ENCODE measurements at places on chromosomes 3 and 15.

DNA sequence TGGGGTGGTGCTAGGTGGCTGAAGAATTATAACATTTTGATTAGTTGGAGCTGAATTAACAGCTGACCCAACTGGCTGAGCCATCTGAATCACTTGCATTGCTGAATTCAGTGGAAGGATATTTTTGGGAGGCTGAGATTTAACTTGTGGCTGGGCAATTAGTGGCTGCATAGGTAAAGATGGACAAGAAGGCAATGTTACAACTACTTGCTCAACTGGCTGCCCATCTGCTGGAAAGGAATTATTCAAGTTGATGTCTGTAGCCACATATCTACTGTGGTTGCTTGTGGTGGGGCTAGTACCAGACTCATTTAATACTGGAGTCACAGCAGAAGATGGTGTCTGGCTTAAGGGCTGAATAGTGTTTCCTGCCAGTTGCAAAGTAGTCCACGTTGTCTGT lies 36.4 kb downstream of the USF3 start:
- DNase-seq: no peak

DNA sequence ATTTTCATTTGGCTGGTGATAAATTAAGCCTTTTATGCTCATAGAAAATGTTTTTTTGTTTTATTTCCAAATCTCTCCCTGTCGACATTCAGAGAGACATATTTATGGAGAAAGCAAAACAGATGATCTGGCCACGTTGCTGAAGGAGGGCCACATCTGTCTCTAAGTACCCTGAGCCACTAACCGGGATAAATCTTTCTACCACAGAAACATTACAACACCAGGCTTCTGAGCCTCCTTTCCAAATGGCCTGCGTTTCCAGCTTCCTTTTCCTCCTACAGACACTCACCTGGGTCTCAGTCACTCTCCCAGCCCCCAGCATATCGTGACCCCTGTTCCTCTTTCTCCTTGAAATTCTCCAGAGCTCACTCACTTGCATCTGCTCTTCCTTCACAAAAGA lies 161.0 kb downstream of the ARRDC4 start:
- no peak for DNase-seq

- DNase-seq: no peak
These were observed 58.0 kb upstream of the FBN1 start for GRCh38 chr15:48703544-48703943.

GRCh38 chr15:89139613-89140499 lies 51.6 kb downstream of the ABHD2 start:
- DNase-seq: no peak

- DNase-seq: no peak
These were observed 143.3 kb downstream of the TCF12 start for GRCh38 chr15:57061696-57062095.

DNA sequence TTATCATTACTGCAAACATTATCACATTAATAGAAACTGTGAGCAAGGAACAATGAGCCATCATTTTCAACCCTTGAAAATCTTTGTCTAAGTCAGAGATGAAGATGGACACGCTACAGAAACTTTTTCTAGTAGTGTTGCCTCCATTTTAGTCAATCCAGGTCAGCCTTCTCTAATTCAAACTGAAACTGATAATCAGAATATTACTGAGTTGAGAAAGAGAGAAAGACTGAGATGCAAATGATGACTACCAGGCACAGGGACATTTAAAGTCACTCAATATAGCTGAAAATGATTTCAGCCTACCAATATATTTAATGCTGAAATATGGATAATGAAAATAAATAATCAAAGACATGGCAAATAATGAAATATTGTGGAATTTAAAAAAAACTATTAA lies 261.4 kb downstream of the GBE1 start:
- no peak for DNase-seq

DNA sequence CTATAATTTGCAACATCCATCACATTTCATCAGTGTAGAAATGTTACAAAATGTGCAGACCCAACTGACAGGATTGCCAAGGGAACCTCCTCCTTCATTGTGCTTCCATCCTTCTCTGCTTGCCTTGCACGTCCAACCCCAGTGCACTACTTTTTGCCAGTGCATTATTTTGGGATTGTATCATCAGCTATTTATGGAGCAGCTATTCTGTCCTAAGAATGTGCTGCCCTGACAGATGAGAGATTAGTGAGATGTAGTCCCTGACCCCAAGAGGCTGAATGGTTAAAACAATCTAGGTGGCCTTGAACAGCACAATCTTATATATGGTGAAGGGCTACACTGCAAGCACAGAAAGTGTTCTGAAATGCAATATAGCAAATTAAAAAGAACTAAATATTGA lies 935.8 kb downstream of the IGSF11 start:
- DNase-seq: no peak

- no peak for DNase-seq
These were observed 61.7 kb downstream of the XXYLT1 start for GRCh38 chr3:195209083-195209846.

- no peak for DNase-seq
These were observed 38.3 kb downstream of the MITF start for GRCh38 chr3:69777582-69777967.

DNA sequence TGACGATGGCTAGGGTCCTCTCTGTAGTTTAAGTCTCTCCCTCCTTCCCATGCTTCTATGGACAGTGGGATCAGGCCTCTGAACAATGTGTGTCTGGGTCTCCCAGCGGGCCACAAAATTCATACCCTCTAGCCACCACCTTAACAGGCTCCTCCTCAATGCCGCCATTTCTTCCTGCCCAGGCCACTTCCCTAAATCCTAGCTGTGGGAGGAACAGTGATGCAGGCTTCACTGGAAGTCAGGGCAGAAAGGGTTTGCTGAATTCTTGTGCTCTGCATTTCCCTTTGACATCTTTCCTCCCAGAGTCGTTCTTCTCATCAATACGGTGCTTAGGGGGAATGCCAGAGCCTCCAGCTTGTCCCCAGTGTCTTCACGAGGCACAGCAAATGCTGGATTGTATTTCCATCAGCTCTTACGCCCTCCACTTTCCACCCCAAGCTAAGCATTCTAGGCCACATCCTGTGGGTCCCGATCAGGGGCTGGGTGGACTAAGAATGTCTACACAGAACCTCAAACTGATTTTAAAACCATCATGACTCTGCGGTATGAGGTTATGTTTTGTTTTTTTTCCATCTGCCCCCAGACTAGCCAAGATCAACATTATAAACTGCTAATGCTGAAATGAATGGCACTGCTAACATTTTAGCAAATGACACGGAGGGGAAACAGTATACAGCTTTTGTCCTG lies 11.9 kb upstream of the LDHAL6B start:
- no peak for DNase-seq

DNA sequence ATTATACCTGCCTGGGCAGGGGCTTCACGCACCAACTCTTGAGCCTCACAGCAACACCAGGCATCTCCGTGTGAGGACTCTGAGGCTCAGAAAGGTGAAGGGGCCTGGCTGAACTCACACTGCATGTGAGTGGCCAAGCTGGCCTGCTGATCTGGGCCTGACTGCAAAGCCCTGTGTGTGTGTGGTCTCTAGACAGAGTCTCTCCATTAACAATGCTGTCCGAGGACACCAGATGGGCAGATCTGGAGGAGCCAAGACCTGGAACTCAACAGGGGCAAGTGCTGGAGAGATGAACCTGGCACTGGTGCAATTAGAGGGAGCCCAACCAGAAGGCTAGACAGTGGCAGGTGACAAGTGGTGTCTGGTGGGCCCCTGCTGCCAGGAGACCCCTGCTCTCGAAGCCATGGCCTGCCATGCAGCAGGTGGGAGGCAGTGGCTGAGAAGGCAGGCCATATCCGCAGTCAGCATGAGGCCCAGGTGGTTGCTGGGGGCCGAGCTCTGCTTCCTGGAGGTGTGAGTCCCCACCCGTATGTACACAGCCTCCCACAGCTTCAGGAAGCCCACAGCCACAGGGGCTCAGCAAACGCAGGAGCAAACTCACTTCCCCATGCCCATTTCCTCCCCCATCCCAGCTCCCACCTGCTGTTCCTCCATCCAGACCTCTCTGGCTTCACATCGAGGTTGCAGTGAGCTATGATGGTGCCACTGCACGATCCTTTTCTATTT lies 39.0 kb downstream of the CYP11A1 start:
- no peak for DNase-seq

DNA sequence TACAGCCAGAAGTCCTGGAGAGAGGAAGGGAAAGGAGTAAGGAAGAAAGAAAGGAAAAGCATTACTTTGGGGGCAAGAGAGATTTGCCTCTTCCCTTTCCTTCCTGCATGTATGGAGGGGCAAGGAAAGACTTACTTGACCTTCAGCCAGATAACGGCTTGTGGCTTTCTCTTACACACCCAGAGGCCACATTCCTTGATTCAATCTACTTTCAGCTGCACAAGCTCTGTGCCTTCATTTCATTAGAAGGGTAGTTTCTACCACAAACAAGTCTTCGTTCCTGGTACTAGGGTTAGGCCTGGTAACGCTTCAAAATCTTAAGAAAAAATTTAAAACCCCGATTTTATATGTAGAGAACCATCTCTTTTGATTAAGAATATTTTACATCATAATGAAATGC lies 835.9 kb downstream of the TUSC7 start:
- DNase-seq: no peak
